Omental fat pad (tissue), 4 donors: ENCODE measurements at places on chromosomes 7 and 10. TPM values are rescaled to one million over a fixed set of nuclear protein-coding genes. Genes with fewer than 3 reads are reported as not detected.

The MPP7 gene
- total RNA-seq = 4.4 TPM

The LBX1 gene
- total RNA-seq = not detected

The GATA3 gene
- 1.6 TPM for total RNA-seq

The PALD1 gene
- total RNA-seq = 3.3 TPM

The PARD3 gene
- 30.9 TPM for total RNA-seq

The DKK1 gene
- 13.3 TPM for total RNA-seq

The PKD2L1 gene
- not detected for total RNA-seq

The GPRIN2 gene
- total RNA-seq = 0.46 TPM

The NUDT13 gene
- 2.0 TPM for total RNA-seq

The IFIT1B gene
- total RNA-seq = not detected

The PNLIPRP2 gene
- total RNA-seq = not detected

The PRSS58 gene
- not detected for total RNA-seq

The RAMP3 gene
- 174 TPM for total RNA-seq

The CYP26C1 gene
- total RNA-seq = 0.13 TPM

The EPDR1 gene
- total RNA-seq = 19.2 TPM

The CARD11 gene
- 1.3 TPM for total RNA-seq

The ARPC1B gene
- total RNA-seq = 319 TPM

DNA sequence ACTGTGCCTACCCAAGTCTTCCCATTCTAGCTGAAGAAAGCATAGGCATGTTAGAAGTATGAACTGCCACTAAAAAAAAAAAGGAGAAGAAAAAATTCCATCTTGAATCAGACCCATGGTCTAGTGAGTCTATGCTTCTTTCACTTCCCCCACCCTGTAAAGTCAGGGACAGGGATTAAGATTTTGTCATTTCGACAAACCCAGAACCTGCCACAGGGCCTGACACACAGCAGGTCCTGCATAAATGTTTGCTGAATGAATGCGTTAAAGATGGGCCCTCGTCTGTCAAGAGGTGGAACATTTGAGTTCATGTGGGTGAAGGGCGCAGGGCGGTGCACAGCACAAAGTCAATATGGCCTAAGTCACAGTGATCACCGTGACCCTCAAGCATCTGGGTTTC lies 4.9 kb downstream of the HIPK2 start:
- DNase-seq = no peak

- DNase-seq = no peak
Observed at GRCh38 chr7:157707983-157708918, 371.4 kb downstream of the DNAJB6 start.

- DNase-seq = no peak
Observed at GRCh38 chr7:121211253-121211652, 117.5 kb upstream of the WNT16 start.

GRCh38 chr10:102419269-102420180 lies 940 bp upstream of the PSD start:
- no peak for DNase-seq

- DNase-seq = no peak
Observed at GRCh38 chr7:97499204-97499603, 232.7 kb upstream of the TAC1 start.

GRCh38 chr7:127892488-127893314 lies 138.5 kb downstream of the LRRC4 start:
- no peak for DNase-seq

- peak; percentile 70 for DNase-seq
Observed at GRCh38 chr10:22316286-22317075, at the start of gene COMMD3. Gene COMMD3, plus strand, starts transcription at chr10:22316388. Its CDS starts 30 bp downstream, at chr10:22316418.

DNA sequence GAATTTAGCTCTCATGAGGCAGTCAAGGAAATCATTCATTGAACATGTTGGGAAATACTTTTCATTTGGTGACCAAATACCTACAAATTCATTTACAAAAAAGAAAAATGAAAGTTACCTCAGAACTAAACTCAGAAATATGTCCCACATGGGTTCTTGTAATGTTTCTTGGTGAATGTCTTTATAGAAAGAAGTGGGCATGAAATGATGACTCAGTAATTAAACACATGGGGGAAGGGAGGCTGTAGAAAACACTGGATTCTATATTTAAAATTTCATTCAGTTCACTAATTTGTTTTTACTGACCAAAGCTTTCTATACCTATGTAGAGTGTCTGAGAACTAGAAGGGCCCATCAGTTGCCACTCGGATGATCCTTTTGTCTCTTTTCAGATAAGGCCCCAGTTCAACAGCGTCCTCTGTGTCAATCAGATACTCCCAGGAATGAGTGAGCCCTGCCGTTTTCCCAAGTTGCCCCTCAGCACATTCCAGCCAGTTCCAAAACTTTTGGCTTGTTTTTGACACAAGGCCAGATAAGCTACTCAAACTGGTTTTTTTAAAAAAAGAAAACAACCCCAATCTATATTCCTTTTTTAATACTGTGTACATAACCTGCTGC lies 49.3 kb upstream of the AGBL3 start:
- DNase-seq = no peak

- no peak for DNase-seq
Observed at GRCh38 chr10:21953585-21954057, 49.9 kb downstream of the DNAJC1 start.

GRCh38 chr10:11832042-11832441 lies 8.9 kb downstream of the PROSER2 start:
- DNase-seq = no peak

DNA sequence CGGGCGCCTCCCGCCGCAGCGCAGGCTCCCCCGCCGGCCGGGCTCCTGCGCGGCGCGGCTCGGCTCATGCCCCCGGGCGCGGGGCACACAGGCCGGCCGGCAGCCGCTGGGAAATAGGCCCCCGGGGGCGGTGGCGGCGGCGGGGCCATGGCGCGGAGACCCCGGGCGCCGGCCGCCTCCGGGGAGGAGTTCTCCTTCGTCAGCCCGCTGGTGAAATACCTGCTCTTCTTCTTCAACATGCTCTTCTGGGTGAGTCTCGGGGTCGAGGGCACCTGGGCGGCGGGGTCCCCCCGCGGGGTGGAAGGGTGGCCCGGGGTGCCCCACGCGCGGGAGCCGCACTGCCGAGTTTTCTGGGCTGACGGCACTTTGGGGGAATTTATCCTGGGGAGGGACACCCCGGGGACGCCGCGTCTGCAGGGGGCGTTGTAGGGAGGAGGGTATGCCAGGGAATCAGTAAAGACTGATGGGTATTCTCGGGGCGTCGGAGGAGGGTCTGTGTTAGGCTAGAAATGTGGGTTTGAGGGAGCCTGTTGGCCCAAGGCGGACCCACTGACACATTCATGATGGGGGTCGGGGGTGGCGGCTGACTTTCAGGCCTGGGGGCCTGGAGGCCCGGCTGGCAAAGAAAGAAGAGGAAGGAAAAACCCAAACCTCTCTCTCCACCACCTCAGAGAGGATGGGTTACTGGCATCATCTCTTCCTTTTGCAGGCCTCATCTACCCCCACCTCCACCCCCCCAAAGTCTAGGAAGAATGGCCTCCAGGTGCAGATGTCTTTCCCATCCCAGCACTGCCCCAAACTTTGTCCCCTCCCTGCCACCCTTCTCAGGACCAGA lies 544 bp downstream of the TSPAN33 start:
- no peak for DNase-seq

GRCh38 chr7:73701357-73701995 lies 18.0 kb downstream of the STX1A start:
- DNase-seq = no peak

DNA sequence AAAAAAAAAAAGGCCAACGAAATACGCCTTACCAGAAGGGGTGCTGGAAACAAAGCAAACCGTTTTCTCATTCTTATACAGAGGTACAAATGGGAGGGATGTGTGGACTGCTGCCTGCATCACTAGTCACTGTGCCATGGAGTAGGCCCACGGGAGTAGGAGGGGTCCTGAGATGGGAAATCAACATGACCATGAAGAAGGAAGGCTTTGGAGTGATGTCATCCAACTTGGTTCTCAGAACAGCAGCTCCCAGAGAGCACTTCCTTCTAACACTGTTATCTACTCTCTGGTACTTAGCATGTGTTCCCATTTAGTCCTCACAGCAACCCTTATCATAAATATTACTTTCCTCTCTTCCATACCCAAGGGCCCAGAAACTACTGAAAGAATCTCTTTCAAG lies 60.0 kb upstream of the LRGUK start:
- no peak for DNase-seq

DNA sequence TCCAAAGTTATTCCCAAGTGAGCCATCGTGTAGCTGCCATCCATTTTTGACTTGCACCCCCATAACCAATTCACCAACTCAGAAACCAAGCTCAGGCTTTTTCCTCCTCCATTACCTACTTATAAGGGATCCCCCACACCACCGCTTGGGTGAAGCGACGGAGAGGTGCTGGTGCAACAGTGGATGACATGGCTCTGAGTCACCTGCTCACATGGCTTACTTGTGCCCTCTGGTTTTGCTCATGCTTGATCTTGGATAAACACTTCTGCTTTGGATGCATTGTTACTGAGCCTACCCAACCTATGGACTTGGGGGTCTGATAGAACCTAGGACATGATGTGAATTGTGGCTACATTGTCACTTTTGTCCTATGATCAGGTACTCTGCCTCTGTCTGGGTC lies 12.0 kb upstream of the AKR1B1 start:
- no peak for DNase-seq

DNA sequence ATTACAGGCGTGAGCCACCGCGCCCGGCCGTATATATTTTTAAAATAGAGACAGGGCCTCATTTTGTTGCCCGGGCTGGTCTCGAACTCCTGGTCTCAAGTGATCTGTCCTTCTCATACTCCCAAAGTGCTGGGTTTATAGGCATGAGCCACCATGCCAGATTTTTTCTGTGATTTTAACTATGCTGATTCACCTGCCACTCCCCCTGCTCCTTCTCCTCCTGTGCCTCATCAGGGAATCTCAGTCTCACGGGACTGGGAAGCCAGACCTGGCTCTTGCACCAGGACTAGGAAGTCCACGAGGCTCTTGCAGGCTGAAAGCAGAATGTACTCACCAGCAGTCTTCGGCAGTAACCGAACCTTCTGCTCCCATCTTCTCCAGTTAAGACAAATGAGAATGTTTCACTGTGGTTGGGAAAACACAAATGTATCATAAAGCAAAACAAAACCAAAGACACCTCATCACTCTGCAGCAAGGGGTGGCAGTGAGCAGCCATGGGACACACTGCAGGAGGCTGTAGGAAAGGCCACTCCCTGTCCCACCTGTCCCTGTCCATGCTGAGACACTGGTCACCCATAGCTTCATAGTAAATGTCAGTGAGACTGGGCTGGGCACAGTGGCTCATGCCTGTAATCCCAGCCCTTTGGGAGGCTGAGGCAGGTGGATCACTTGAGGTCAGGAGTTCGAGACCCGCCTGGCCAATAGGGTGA lies 78.7 kb upstream of the MKRN1 start:
- no peak for DNase-seq

- no peak for DNase-seq
Observed at GRCh38 chr7:12993025-12993424, 305.6 kb downstream of the ARL4A start.

DNA sequence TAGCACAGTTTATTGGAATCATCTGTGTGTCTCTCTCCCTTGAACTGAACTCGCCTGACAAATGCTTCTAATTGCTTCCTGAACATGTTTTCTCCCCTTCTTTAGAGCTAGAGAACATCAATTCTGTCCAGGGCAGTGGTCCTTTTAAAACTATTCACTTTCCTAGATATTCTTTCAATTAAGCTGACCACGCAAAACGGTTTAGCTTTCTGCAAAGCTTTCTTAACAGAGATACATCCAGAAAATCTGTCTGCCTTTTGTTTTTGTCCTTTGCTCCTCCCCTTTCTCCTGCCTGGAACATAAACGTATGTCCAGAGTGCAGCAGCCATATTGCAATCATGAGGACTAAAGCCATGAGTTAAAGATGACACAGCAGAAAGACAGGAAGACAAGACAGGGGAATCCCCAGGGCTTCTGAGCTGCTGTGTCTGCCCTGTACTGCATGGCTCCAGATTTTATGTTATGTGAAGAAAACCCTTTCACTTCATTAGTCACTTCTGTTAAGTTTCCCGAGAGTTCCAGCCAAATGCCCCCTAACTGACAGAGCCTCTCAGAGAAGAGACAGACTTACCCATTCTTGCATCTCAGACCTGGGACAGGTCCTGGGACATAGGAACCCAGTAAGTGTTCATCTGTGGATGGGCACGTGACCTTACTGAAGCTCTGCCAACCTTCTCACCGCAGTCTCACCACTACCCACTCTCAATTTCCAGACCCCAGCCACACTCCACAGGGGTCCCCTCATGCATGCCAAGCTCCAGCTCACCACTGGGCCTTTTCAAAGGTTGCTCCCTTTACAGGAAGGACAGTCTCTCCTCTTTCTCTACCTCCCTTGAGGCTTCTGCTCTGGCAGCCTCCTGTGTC lies 35.0 kb upstream of the CPXM2 start:
- no peak for DNase-seq

GRCh38 chr7:88243345-88243909 lies 23.6 kb upstream of the SRI start:
- DNase-seq = no peak

DNA sequence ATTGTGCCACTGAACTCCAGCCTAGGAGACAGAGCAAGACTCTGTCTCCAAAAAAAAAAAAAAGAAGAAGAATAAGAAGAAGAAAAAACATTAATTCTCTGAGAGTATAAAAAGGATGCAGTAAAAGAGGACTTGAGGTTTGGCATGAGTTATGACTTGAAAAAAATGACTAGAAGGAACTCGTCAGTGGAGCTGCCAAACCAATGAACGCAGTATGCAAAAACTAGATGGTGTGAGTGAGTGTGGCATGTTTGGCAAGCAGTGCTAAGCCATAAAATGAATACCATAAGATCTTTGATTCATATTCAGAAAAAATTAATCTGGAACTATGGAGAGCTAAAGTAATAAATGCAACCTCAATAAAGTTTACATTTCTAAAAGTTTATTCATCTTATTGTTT lies 68.6 kb upstream of the MEOX2 start:
- no peak for DNase-seq

- no peak for DNase-seq
Observed at GRCh38 chr7:55336540-55336939, 28.6 kb upstream of the LANCL2 start.

GRCh38 chr10:58400609-58401008 lies 15.4 kb downstream of the TFAM start:
- DNase-seq = no peak

DNA sequence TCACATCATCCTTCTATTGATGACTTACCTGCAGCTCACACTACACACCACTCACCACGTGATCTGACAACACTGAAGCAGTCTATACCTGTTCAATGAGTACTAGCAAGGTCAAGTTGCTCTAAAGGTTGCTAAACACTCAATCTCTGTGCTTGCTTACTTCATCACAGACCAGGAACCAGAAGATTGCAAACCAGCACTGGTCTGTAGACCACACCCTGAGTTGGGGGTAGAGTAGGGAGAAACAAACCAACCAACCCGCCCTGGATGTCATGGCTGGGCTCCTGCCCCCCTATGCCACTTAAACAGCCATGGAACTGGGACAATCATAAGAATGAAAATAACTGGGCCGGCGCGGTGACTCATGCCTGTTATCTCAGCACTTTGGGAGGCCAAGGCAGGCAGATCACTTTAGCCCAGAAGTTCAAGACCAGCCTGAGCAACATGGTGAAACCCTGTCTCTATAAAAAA lies 19.6 kb downstream of the DLG5 start:
- DNase-seq = no peak

DNA sequence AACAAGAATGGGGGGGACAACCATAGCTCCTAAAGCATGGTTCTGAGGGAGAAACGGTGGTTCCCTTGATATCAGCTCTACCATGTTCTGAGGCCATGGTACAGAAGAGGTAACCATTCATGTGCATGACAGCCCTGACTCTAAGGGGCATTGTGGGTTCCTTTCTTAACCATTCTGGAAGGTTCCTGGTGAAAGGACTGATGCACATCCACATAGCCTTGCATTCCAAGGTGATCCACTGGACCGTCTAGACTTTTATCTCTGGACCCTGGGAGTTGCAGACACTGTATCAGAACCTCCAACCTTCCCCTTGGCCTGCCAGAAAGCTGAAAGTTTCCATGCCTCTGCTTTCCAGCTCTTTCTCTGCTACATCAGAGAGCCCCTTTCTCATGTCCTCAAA lies 344.3 kb downstream of the KCNMA1 start:
- no peak for DNase-seq
